Cerebellar cortex (tissue), 1 donor: ENCODE measurements at places on chromosomes 3 and 15.
A peak's percentile ranks its signal among the peaks of the same experiment; 100 is the strongest.

DNA sequence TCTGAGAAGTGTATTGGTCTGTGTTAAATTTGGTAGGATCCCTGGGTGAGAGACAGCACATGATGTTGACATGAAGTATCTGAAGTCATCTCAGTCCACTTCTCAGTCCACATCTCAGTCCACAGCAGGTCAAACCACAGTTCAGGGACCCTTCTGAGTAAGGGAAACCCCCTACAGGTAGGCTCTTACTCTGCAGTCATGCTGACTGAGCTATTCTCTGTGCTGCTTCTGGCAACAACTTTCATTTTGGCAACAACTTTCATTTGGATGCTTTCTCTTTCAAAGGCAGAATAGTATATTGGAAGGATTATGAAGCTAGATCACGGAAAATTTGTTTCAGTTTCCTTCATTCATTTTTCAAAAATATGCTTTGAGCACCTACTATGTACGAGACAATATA, 178.2 kb upstream of the GOLIM4 start:
- no peak for DNase-seq

- DNase-seq, result no peak
Measured at GRCh38 chr3:160098261-160098908, 109.8 kb downstream of the IL12A start.

GRCh38 chr3:151084893-151085226, 604 bp upstream of the MED12L start:
- peak; percentile 8 for DNase-seq

GRCh38 chr15:56205061-56205876, 38.4 kb downstream of the RFX7 start:
- DNase-seq, result no peak

DNA sequence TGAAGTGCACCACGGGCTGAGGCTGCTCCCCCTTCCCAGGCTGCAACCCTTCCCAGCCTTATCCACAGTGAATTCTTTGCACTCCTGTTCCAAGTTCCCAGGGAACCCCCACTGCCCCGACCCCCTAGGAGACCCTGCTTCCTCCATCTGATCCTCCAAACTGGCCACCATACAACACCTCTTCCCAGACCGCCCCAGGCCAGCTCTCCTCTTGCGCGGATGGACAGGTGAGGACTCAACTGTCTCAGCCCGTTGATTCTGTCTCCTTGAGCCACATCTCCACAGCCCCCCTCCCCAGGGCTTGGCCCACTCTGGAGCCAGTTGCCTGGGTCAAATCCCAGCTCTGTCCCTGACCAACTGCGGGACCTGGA, 21.7 kb downstream of the GRIP2 start:
- no peak for DNase-seq

DNA sequence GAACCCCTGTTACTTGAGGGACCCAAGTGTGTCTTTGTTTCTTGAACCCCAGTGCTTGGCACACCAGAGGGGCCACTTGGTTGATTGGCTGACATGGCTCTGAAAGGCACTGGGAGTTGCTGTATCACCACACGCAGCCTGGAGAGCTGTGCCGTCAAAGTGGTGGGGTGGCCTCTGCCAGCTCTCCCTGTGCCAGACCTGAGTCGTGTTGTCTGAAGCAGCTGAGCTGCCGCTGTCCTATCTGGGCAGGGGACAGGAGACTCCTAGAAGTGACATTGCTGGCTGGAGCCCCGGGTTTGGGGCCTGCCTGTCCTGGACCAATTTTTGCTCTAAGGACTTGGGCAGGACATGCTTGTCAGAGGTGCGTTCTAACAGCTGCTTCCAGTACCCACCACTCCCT, 5.5 kb upstream of the SNX22 start:
- no peak for DNase-seq

DNA sequence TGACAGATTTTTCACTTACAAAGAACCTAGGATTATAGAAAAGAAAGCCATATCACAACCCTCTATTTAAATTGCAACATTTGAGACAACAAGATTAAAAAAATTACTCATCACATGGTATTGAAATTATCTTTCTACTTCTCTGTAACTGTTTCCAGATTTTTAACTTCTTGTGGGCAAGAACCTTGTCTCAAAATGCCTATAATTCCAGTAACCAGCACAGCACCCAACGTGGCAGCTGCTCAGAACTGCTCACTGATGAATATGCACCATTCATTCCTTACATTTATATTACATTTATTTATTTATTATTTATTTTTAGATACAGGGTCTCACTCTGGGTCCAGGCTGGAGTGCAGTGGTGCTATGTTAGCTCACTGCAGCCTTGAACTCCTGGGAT, 216.1 kb downstream of the THRB start:
- no peak for DNase-seq

- DNase-seq, result no peak
Measured at GRCh38 chr3:190359813-190360212, 28.1 kb upstream of the CLDN16 start.

- no peak for DNase-seq
Measured at GRCh38 chr3:149288655-149289054, 44.8 kb downstream of the TM4SF18 start.

GRCh38 chr15:38714309-38715072, 149.9 kb upstream of the RASGRP1 start:
- DNase-seq, result no peak

DNA sequence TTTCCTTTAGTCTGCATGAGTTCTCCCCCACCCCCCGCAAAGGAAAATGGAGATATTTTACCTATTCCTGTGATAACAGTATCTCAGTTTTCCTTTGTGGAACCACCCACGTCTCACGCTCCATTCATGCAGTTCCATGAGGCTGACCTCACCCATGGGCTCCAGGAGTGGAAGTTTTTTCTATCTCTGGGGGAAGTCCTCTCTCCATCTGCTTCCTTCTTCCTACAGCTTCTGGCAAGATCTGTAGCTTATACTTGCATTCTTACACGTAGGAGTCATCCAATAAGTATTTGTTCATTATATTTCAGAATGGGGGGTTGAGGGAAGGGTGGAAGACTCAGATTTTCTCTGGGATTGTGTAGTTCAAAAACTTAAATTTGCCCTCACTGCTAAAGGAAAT, 5.8 kb upstream of the GLCE start:
- DNase-seq, result no peak

- DNase-seq, result no peak
Measured at GRCh38 chr15:98289747-98290146, 329.2 kb downstream of the ARRDC4 start.

- DNase-seq, result no peak
Measured at GRCh38 chr3:76943058-76943457, 96.8 kb upstream of the ROBO2 start.

DNA sequence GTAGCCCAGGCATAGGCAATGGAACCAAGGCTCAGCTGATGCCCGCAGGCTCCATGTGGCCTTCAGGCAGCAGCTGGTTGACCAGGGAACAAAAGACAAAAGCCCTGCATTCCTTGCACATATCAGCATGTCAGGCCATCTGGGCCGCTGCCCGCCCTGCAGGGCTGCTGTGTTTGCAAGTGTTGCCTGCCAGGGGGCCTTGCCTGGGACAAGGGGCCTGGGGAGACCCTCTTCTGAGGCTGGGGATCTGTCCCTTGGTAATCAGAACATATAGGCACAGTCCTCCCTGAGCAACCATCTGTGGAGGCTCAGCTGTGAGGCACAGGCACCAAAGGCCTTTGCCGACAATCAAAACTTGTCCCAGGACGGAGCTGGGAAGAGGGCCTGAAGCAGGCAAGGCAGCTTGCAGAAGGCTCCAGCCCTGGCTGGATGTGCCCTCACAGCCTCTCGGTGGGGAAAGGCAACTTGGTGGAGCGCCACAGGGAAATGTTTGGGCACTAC, 138.2 kb downstream of the TPRA1 start:
- DNase-seq, result no peak

DNA sequence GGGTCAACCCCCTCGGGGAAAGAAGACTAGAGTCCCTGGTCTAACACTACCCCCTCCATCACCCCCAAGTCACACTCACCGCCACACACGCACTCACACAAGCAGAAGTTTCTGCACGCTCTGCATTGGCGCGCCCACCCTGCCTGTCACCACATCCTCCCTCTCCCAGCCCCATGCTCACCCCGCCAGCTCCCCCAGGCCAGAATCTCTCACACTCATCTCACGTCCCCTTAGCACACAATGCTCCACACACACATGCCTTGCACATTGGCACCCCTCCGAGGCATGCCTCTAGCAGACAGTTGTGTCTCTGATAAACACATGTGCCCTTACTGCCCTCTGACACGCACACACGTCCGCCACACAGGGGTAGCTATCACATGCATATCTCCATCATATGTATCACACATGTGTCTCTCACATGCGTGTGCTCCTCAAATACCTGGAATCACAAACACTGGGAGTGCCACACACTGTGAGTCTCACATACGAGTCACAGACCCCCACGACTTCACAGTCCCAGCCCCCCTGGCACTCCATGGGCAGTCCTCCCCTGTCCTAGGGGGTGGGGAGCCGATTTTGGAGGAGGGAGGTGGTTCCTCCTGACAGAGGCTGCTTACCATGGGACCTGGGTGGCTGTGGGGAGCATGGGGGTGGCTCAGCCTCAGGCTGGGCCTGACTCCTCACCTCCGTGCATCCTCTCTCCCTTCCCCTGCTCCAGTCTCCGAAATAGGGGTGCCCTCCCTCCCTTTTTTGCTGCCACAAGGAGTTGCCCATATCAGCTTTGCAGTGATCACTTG, 898 bp downstream of the FBLN2 start:
- DNase-seq, result no peak

DNA sequence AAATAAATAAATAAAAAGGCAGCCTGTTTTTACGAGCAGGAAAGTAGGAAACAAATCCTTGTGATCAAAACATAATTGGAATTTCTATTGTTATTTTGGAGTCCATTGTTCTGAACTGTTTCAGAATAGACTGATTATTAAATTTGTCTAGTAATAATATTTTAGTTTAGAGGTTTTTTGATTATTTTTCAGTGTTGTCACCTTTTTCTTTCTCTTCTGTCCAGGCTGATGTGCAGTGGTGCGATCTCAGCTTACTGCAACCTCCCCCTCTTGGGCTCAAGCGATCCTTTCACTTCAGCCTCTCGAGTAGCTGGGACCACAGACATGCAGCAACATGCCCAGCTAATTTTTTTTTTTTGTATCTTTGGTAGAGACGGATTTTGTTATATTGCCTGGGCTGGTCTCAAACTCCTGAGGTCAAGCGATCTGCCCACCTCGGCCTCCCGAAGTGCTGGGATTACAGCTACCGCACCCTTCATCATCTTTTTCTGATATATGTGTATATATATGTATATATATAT, 38.0 kb downstream of the KAT2B start:
- DNase-seq, result no peak

DNA sequence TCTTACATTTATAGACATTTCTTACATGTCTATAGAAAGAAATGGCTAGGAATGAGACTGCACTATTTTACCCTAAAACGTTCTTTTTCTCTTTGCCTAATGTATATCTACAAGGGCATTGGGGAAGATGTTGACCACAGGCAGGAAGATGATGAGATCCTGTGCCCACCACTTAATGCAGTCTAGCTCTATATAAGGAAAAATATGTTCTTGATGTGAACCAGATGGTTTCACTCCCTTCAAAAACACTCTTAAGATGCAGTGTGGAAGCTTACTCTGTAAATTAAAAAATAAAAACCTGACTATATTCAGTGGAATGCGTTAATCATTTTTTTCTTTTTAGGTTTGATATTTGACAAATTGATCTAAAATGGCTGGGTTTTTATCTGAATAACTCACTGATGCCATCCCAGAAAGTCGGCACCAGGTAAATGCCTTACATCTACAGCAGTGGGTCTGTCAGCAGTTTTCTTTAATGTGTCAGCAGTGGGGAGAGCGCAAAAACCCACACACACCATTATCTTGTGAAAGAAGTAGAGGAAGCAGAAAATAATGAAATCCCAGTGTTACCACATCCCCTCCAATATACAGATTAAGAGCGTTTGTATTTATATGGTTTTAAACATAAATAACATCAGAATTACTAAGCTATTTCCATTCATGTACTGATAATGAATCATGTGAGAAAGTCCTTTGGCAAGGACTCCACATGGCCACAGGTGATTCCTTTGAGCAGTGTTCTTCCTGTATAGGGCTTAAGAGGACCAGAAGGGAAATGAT, 10.1 kb downstream of the AGTR1 start:
- no peak for DNase-seq

- no peak for DNase-seq
Measured at GRCh38 chr3:1355691-1356090, 262.9 kb downstream of the CNTN6 start.

GRCh38 chr3:117126946-117127546, 417.5 kb downstream of the TUSC7 start:
- DNase-seq, result no peak

DNA sequence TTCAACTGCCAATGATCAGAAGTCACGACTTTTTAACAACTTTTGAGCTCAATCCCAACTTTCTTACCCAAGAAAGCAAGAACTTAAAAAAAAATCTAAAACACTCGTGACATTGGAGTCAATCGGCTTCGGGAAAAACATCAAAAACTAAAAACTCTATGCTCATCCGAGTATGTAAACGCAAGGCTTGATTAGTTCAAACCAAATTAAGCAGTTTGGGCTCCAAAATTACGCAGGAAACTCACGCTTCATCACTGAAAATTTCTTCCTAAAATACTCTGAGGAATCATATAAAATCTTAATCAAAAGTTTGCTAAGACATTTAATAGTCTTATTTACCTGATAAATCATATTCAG, 1.6 kb downstream of the TRA2B start:
- DNase-seq, result no peak

- peak; percentile 91 for DNase-seq
Measured at GRCh38 chr3:35908366-35909232, 269.3 kb downstream of the ARPP21 start.

- no peak for DNase-seq
Measured at GRCh38 chr3:135878501-135878900, 87.0 kb upstream of the PPP2R3A start.

- no peak for DNase-seq
Measured at GRCh38 chr3:4996223-4996765, 17.1 kb downstream of the BHLHE40 start.

GRCh38 chr15:29139072-29139471, 130.6 kb downstream of the NSMCE3 start:
- DNase-seq, result no peak

DNA sequence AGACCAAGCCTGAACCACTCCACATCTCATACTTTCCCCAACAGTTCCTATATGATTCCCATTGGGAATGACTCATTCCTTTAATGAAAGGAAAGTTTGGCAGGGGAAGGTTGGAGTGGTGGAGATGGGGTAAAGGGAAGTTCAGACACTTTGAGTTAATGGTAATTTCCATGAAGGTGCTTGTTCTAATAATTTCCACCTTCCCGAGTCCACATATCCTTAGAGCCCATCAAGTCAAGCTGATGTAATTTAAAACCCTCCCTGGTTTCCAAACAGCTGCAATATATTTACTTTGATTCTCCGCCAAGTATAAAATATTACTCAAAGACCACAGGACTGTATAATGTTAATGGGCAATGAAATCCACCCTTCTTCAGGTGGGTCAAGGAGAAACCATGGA, 95.0 kb upstream of the GALNT15 start:
- DNase-seq, result no peak
